ENCODE measurements at places on chromosomes 2 and 18.

DNA sequence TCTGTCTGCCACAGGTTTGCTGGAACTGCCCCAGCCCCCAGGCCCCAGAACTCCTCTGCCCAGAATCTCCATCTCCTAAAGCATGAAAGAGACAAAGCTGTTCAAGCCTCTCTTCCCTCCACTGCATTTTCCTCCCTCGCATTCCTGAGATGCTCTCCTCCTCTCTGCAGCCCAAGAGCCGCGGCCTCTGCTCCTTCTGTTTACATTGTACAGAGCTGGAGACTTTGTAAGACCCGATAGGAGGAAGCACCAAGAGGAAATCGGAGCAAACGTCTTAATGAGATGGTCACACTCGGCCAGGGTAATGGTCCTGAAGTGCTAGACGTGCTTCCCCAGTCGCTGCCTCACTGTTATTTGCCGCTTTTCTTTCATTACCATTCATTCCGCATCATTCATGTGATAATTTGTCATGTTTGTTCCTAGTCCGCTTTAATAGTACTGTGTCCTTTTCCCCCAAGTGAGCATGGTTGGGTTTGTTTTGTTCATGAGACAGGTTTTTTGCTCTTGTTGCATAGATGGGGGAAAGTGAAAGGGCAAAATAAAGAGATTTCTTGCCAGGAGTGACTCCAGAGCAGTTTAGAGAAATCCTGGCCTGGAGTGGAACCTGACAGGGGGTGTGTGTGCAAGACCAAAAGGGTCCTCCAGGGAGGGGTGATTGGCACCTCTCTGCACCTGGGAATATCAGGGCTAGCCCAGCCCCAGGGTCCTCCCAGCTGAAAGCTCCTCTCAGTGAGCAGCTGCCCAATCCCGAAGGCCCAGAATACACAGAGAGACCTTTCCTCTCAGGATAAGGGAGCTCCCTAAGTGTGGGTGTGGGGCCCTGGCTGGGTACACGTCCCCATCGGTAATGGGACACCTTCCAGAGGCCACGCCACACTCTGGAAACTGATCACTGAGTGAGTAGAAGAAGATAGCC is 44.9 kb upstream of the ID2 start:
- DNase-seq: no peak

DNA sequence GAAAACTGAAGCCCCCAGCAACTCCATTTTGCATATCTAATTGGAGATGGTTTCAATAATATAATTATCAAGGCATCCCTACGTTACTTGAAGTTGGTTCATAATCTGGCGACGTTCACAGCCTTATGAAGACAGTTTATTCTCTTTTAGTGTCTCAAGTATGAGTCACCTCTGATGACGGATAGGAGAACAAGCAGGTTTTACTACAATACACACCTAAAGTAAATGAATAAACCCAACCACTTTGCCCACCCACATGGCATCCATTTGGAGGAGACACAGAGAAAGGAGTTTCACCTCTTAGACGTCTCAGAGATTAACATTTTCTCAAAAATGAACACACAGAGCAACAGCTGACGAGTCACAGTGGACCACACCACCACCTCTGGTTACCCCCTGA is 40.8 kb downstream of the BCL11A start:
- DNase-seq: no peak

- no peak for DNase-seq
These were observed 120.8 kb downstream of the GAREM1 start for GRCh38 chr18:32349728-32350395.

DNA sequence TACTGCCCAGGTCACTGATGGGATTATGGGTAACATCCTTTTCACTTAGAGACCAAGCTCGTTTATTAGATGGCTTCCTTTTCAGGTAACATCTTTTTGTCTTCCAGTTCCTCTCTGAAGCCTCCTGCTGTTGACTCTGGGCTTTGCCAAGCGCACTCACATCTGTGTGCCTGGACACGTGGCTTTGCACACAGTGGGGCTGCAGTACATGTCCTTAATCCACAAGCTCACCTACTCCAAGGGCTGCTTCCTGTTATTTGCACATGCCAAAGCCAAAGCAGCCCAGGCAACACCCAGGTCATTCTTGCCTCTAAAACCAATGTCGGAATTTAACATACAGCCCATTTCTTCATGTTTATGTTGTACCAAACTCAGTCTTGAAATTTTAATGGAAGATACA is 124.2 kb upstream of the BOD1L2 start:
- no peak for DNase-seq

GRCh38 chr2:27980242-27980641 is 89.7 kb downstream of the BABAM2 start:
- DNase-seq: no peak

Measured in vagina (tissue), 2 donors.